NCI-H1105 (cell line): ENCODE measurements at places on chromosomes 13 and 19.

DNA sequence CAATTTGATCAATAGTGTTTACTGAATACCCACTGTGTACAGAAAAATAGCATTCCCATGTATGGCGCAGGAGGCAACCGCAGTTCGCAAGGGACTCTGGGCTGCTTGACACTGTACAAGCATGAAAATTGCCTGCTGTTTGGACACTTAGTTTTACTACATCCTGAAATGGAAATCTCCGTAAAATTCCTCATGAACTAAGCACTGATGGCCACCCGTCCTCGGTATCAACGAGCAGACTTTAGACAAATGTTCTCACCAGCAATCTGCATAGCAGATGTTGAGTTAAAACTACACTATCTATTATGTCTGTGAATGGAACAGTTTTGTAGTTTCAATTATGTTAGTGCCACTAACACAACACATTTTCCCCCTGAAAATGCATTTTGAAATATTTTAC lies 294.7 kb downstream of the DCLK1 start:
- no peak for DNase-seq

GRCh38 chr19:51009061-51009891 lies 7.9 kb upstream of the KLK8 start:
- no peak for DNase-seq

- DNase-seq: no peak
These were observed 15.0 kb downstream of the PAF1 start for GRCh38 chr19:39375929-39376328.

- no peak for DNase-seq
These were observed 4.0 kb downstream of the P2RY11 start for GRCh38 chr19:10115392-10116084.
